ENCODE measurements at places on chromosomes 5 and 9.

GRCh38 chr5:67221487-67222242 lies 25.1 kb upstream of the CD180 start:
- no peak for DNase-seq

DNA sequence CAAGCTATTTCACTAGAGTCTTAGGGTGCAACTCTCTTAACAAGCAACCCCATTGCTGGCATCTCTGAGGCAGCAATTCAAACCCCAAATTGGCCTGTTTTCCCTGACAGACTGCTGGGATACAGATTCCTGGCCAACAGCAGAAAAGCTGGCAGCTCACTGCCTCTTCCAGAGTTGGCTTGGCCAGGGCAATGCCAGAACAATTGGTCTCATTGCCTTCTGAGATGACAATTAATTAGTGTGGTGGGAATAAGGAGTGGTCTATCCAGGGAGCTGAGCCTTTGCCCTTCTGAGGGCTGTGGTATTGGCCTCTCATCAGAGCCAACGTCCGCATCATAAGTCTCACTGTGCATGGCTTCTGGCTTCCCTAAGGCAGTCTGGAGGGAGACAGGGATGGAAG lies 183.2 kb downstream of the GNAQ start:
- DNase-seq = no peak

DNA sequence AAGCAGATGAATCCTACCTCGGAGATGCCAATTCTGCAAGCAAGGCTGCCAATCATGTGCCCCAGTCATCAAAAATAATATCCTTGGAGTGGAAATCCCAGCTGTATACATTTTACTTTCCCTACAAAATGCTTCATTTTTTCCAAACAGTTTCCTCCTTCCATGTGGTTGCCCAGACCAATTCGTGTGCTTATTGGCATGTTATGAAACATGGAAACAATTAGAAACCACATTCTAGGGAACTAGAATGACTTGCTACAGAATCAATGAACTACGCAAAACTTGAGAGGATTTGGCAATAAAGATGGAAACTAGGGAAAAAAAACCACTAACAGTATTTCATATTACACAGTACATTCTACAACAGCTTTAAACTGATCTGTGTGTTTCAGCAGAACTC lies 584.5 kb upstream of the DMAC1 start:
- no peak for DNase-seq

GRCh38 chr9:98944057-98944733 lies 488 bp downstream of the COL15A1 start:
- no peak for DNase-seq

DNA sequence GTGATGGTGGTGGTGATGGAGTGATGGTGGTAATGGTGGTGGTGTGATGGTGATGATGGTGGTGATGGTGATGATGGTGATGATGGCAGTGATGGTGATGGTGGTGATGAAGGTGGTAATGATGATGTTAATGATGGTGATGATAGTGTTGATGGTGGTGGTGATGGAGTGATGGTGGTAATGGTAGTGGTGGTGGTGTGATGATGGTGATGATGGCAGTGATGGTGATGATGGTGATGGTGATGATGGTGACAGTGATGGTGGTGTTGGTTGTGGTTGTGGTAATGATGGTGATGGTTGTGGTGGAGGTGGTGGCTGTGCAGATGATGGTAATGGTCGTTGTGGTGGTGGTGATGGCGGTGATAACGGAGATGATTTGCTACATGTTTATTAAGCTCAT lies 7.3 kb downstream of the STKLD1 start:
- no peak for DNase-seq

DNA sequence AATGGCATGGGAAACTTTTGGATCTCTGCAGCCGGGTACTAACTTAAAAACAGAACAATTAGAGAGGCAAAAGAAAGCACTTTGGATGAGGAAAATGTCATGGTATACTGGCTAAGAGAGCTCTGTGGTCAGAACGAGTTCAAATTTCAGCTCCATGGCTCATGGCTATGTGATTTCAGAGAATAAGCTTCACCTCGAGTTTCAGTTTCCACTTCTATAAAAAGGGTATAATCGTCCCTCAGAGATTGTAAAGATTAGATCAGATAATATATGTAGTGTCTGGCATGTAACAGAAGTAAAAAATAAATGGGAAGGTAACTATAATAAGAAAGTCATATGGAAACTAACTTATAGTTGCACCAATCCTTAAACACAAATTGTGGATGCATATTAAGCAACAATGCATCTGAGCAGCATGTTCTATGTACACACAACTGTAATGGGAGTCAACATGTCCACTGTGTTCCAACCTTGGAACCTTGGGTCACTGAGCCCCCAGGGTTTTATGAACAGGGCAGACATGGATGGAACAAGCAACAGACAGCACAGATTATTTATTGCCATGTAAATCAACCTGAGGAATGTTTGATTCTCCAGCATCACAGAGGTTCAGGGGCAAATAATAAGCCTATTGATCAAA lies 145.4 kb downstream of the MAPKAP1 start:
- DNase-seq = no peak

GRCh38 chr5:134506054-134507039 lies 19.1 kb upstream of the JADE2 start:
- no peak for DNase-seq

All from stimulated activated CD4-positive, alpha-beta T cell treated with anti-CD3 and anti-CD28 coated beads, Interleukin-1b, Interleukin-23, amount 100 ng/mL, for 1 hour (primary cell).